AML-193 (cell line): ENCODE measurements at places on chromosomes 13 and 19.

- DNase-seq, result peak; percentile 81
Observed at GRCh38 chr13:78659732-78660494, 958 bp upstream of the OBI1 start.

DNA sequence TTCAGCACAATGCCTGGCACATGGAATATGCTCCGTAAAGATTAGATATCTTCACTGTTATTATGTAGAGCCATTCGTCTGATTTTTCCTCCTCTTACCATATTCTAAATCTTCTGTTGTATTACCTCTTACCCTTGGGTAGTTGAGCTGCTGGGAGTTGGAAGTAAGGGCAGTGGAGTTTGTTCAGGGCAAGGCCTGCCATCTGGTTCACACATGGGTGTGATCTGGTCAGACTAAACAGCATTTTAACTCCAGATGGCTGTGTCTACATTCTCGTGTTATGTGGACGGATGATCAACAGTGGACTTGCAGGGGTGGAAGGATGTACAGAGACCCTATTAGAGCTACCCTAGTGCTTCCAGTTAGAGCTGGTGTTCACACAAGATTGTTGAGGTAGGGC lies 164.9 kb downstream of the ZIC5 start:
- DNase-seq, result no peak

GRCh38 chr13:87884884-87885283 lies 213.7 kb downstream of the SLITRK5 start:
- DNase-seq, result no peak

- DNase-seq, result no peak
Observed at GRCh38 chr19:17058236-17058635, 17.0 kb downstream of the HAUS8 start.

DNA sequence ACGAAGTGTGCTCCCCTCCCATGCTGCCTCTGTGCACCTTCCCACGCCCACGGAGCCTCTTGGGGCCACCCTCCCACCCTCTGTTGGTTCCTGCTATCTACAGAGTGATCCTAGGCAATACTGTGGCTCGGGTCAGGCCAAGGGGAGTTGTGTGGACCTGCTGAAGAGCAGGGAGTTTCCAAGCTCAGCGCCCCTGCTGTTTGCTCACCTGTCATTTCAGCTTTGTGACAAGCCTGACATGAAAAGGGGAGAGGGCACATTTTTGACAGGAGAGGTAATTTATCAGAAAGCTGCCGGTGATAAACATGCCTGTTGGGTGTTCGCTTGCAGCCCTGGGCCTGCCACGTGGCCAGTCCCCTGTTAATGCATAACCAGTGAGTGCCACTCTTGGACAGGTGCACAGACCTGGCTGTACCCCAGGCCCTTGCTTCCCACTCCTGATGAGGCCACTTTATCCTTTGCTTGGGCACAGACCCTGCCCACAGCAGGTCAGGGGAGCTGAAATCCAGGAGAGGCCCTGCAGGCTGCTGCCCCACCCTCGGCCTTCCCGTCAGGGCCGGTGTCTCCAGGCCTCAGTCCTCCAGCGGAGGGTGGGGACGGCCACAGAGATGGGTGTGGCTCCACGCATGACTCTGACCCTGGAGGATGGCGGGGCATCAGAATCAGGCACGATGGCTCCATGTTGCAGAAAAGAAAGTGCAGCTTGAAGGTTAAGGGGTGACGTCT lies 201.5 kb upstream of the GPR12 start:
- no peak for DNase-seq

DNA sequence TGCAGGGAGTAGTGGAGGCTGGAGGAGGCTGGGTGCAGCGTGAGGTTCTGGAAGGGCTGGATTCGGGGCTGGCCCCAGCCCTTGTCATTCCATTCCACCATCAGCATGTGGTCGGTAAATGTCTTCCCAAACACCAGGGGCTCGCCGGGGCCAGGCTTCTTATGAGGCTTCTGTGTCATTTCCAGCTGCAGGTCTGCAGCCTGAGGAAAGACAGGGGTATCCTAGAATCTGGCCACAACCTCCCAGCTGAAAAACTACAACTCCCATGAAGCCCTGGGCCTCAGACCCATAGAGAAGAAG lies 4.4 kb downstream of the BCAT2 start:
- no peak for DNase-seq

GRCh38 chr19:3359919-3360420 lies 6.4 kb upstream of the NFIC start:
- peak; percentile 7 for DNase-seq

DNA sequence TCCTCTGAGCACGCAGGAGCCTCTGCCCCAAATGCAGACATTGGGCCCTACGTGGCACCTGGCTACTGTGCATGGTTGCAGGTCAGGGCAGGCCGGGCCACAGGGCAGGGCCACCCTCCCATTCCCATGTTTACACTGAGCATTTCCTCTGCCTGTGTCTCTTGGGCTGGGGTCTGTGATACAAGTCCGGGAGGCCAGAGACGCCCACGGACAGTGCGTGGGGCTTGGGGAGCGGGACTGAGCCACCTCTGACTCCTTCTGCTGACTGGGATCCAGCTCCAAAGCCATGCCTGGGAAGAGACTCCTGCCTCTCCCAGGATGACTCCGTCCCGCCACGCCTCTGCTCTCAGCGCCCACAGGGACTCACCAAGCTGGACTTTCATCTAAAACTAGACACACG lies 18.8 kb downstream of the GAS6 start:
- no peak for DNase-seq

DNA sequence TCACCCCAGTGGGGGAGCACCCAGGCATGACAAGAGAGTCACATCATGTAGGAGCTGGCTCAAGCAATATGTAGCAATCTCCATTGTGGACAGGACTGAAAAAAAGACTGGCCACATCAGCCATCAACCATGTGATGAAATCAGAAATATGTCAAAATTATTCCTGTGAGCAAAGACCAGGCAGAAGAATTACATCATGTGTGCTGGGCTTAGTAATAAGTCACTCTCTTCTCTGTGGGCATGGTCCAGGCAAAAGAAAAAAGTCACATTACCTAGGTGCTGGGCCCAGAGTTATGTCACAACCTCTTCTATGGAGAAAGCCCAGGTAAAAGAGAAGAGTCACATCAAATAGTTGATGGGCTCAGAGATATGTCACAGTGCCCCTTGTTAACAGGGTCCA lies 28.3 kb upstream of the ZNF729 start:
- no peak for DNase-seq

DNA sequence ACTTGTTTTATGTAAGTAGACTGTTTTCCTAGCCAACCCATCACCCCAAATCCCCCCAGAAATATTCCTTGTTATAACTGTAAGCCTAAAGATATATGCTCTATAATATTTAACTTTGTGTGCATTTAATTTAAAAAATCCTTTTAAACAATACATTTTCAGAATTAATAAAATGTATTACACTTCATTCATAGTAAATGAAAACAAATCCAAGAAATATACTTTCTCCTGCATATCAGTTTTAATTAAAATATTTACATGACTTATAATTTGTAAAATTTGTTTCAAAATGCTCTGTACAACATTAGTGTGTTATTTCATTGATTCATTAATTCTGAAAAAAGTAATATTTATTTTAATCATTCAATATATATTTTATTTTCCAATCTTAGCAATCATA lies 669.1 kb upstream of the PCDH20 start:
- no peak for DNase-seq

GRCh38 chr19:15479391-15480345 lies at the start of gene PGLYRP2:
PGLYRP2 (minus strand) TSS chr19:15479501; CDS start chr19:15479371, 130 bp downstream.
- DNase-seq, result peak; percentile 50

GRCh38 chr19:53521373-53522202 lies 16.4 kb upstream of the ZNF331 start:
- DNase-seq, result no peak

- no peak for DNase-seq
Observed at GRCh38 chr19:4759388-4760284, 31.9 kb upstream of the FEM1A start.

DNA sequence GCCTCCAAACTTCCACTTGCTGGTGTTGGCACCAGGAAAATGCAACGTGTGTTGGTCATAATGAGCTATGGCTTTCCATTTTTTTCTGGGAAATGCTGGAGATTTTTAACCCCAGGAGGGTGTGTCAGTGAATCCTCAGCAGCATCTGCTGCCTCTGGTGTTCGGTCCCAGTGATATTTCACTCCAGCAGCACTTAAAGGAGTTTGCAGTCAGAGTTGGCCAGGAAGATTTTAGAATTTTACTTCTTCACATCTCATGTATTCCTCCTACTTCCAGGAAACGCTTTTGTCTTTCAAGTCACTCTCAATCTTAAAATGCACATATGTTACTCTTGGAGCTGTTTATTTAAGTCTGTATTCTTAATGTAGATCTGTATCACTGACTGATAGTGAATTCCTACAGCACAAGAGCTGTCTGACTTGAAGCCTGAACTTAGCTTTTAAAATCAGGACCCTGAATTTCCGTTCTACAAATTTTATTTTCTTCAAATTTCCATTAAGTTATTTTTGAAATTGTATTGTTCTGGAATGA lies 903.4 kb upstream of the SLC10A2 start:
- DNase-seq, result no peak
